Vein endothelial cell (primary cell): ENCODE measurements at places on chromosomes 3 and 15. TPM values are rescaled to one million over a fixed set of nuclear protein-coding genes. Genes with fewer than 3 reads are reported as not detected.

The ROPN1 gene
- total RNA-seq = not detected in 2 replicates

The CNBP gene
- 220 and 239 TPM in 2 replicates for total RNA-seq

The FMN1 gene
- 0.10 and 0.33 TPM in 2 replicates for total RNA-seq

The KBTBD12 gene
- not detected in 2 replicates for total RNA-seq

The SLC15A2 gene
- under 0.01 and 0.33 TPM in 2 replicates for total RNA-seq

The LRIG1 gene
- 28.5 and 39.2 TPM in 2 replicates for total RNA-seq

The FOXB1 gene
- not detected in 2 replicates for total RNA-seq

The STRA6 gene
- 0.10 and 0.65 TPM in 2 replicates for total RNA-seq

The STOML1 gene
- total RNA-seq = 10.5 and 13.9 TPM in 2 replicates

The APOD gene
- 5.7 and 7.2 TPM in 2 replicates for total RNA-seq

The FBXW12 gene
- not detected in 2 replicates for total RNA-seq

The IGSF10 gene
- under 0.01 TPM in 1 of 2 replicates, not detected in the other for total RNA-seq

The UNC13C gene
- total RNA-seq = not detected in 2 replicates

The PLXND1 gene
- 568 and 647 TPM in 2 replicates for total RNA-seq

The LRRK1 gene
- total RNA-seq = 11.0 and 13.4 TPM in 2 replicates
